ENCODE measurements at places on chromosomes 11 and 22.

DNA sequence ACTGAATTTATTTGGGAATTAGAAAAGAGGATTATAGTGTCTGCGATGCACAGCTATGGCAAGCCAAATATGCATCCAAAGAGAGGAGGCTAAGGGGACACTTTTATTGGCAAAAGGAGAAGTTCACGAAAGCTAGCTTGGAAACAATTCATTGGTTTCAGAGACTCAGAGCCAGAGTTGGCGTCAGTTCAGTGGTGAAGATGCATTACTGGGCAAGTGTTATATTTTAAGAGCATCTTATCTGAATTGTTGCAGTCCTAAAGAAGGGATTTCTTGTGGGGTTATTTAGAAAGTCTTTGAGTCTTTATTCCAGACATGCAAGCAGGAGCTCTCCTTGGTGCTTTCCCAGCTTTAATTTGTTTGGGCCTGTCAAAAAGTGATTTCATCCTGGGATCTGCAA is 15.0 kb downstream of the CLDN5 start:
- DNase-seq, result no peak

DNA sequence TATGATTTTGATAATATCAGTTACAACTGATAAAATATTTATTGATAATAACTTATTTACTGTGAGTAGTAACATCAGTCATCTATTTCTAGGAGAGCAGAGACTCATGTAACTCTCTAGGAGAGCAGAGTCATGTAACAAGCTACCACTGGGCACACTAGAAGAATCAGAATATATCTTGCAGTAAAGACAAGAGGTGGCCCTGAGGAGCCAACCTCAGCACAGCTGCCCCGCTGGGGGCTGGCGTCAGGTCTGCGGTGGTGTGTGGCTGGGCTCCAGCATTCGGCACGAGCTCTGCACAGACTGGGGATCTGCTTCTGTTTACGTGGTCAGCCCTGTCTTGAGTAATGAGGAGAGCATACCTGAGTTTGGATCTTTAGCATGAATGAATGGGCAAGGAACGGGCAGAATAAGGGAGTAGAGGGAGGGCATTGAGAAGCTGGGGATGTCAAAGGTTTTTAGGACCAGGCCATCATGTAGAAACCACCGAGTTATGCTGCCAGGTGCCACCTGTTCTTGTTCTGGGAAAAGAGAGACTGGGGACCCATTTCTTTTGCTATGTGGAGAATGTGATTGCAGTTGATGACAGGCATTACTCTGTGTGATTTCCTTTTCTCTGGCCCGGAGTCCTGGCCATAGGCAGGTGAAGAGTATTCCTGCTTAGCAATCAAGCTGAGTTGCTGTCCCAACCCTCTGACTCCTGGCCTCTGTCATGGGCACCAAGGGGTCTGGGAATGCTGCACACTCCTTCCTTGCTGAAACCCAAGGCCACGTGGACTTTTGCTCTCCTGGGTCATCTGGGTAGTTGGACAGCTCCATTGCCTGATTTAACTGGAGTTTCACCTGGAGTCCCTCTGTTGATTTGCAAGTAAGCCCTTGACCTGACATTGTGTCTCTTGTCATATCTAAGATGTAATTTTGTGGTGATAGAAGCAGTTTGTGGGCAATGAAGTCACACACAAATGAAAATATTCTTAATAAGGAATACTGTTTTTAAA is 50.9 kb upstream of the HEPHL1 start:
- no peak for DNase-seq

GRCh38 chr11:134751766-134752165 is 339.7 kb upstream of the B3GAT1 start:
- DNase-seq, result no peak

- no peak for DNase-seq
These were observed 63.6 kb upstream of the TIMP3 start for GRCh38 chr22:32737811-32738497.

- no peak for DNase-seq
These were observed 51.6 kb downstream of the RPUSD4 start for GRCh38 chr11:126159719-126160344.

GRCh38 chr11:120959189-120959588 is 64.7 kb upstream of the TBCEL start:
- DNase-seq, result no peak

GRCh38 chr22:41919357-41920224 is 4.7 kb upstream of the SHISA8 start:
- peak; percentile 7 for DNase-seq

- no peak for DNase-seq
These were observed 220.5 kb upstream of the CADM1 start for GRCh38 chr11:115724666-115725065.

GRCh38 chr11:12834166-12834565 is 159.9 kb downstream of the TEAD1 start:
- no peak for DNase-seq

- DNase-seq, result no peak
These were observed 63.0 kb upstream of the ZBED5 start for GRCh38 chr11:10920875-10921274.

DNA sequence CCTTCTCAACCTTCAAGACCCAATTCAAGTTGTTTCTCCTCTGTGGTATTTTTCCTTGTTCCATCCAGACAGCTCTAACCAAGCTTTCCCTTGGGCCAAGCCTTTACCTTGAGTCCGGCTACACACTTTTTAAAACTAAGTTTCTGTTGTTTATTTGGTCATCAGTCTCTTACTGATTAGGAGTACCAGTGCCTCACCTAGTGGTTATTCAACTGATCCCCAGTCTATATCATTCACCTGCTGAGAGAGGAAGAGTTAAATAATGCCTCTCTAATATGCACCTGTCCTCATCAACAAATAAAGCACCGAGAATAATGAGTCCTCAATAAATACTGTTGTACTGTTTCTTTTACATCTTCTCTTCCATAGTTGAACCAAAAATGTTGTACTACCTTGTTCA is 160.8 kb downstream of the MSANTD4 start:
- no peak for DNase-seq
